CD14-positive monocyte (primary cell): ENCODE measurements at places on chromosomes 12 and 14.

DNA sequence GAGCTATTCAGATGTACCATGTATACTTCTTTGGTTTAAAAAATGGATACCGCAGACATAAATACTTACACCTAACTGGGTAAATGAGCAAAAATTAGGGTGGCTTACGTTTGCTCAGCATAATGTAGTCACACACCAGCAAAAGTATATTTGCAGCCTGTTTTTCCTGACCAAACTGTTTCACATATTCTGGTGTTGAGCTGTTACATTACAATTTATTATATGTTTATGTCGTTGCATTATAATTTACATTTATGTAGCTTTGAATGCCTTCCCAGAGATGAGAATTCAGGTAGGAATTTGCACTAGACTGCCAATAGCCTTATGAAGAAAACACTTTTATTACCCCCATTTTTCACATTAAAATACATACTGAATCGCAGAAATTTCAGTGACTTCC, 183.3 kb downstream of the PTPRO start:
- no peak for DNase-seq

DNA sequence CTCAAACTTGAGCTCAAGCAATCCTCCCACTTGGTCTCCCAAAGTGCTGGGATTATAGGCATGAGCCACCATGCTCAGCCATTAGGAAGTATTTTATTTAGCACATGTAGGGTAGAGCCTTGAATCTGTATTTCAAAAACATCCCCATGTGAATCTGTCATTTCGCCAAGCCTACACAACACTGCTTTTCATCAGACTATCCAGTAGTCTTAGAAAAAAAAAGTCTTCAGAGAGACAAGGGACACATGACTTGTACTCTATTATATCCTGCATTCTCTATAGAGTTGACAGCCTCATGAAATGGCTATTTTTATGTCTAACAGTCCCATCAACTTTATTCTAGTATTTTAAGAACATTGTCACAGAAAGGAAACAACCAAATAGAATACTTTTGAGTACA, 35.4 kb downstream of the TM7SF3 start:
- DNase-seq, result no peak

GRCh38 chr12:92130999-92131398, 14.6 kb downstream of the BTG1 start:
- DNase-seq, result no peak

- DNase-seq, result no peak
Observed at GRCh38 chr12:2690348-2691005, 104.3 kb upstream of the FKBP4 start.

DNA sequence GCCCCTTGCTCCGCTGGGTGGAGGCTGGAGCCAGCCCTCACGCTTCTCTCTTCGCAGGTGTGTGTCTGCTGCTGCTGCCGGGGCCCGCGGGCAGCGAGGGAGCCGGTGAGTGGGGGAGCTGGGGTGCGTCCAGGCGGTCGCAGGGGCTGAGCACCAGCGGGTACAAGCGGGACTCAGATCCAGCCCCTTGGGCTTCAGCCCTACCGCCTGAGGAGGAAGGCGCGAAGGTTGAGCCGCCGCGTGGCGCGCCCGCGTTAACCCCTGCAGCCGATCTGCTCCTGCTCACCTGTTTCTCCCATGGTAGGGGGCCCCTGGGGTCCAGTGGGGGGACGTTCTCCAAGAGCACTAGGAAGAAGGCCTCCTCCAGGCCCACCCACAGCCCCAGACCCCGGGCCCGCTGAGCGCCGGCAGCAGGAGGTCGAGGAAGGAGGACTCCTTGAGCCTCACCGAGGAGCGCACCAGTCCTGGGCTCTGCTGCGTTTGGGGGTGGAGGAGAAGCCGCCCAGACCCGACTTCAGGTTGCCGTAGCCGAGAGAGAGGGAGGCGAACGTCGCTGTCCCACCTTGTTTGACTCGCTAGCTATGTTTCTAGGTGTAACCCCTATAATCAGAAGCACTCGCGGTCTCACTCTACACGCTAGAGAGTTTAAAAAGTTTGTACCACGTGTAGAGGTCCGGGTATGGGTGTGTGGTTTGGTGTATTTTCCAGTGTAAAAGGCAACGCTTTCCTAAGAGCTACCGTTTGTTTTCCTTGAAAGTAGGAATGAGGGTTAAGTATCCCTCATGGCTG, 834 bp downstream of the COCH start:
- no peak for DNase-seq

DNA sequence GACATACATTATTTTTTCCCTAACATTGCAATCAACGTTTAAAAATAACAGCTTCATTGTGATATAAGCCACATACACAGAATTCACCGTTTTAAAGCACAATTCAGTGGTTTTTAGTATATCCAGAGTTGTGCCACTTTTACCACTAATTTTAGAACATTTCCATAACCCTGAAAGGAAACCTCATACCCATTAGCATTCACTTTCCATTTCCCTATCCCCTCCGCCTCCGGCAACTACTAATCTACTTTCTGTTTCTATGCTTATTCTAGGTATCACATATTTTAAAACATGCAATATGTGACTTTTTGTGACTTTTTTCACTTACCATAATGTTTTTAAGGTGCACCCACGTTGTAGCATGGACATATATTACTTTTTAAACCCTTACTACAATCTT, 55.6 kb upstream of the ISM2 start:
- DNase-seq, result no peak

GRCh38 chr14:31435276-31435675, 14.9 kb upstream of the HEATR5A start:
- DNase-seq, result no peak

- no peak for DNase-seq
Observed at GRCh38 chr12:112304436-112304835, 77.8 kb downstream of the HECTD4 start.

DNA sequence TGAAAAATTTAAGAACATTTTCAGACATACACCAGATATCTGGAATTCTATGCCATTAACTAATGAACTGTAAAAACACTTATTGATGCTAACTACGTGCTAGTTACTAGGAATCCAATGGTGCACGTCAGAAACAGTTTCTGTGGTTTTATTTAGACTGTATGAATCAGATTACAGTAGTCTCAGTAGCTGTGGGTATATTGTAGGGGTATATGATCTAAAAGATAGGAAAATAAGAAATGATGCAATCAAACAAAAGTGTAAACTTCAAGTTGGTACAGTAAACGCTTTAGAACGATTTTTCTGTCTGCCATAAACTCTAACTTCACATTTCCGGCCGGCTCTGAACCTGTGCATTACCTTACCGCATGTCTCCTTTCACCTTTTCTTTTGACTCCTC, 2.3 kb downstream of the ABCC9 start:
- no peak for DNase-seq

GRCh38 chr12:12796928-12797793, 11.7 kb downstream of the APOLD1 start:
- no peak for DNase-seq

GRCh38 chr12:123254853-123255446, 16.7 kb downstream of the CDK2AP1 start:
- no peak for DNase-seq

DNA sequence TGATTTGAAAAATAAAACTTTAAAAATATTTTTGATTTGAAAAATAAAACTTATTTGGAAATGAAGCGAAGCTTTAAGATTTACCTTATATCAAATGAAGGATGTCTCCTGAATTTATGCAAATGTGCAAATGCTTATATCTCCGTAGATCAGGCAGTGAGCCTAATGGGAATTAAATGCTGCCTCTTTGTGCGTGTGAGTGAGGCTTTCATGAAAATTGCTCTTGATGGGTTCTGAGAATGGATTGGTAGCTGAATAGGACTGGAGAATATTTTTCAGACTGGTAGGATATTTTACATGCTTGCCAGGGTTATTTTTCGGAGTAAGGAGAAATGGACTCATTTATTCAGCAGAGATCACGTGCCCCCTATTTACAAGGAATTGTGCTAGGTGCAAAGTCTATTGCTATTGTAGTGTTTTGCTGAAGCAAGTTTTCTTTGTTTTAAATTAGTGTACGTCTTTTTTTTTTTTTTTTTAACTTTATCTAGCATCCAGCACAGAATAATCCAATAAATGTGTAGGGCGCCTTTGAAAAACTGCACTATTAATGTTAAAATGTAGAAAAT, 2.4 kb downstream of the VRK1 start:
- no peak for DNase-seq

- DNase-seq, result no peak
Observed at GRCh38 chr12:102694903-102695302, 214.5 kb upstream of the IGF1 start.

- DNase-seq, result peak; percentile 3
Observed at GRCh38 chr12:9449181-9449580, 158.5 kb downstream of the KLRB1 start.

DNA sequence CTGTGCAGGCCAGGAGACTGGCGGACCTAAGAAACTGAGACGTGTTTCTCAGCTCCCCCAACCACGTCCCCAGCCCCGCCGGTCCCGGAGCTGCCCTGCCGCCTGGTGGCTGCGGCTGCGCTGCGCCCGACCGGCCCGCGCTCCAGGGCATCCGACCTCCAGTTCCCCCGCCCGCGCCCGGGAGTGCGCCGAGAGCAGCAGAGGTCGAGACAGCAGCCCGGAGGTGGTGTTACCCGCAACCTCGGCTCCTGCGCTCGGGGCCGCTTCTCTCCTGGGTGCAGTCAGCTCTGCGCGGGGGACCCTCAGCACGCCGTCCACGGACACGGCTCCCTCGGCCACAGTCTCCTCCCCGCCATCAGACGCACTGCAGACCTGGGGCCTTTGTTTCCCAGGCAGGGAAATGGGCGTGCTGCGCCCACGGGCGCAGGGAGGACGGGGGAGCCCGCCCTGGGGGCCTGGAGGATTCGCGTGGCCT, 21.6 kb upstream of the GPR132 start:
- peak; percentile 82 for DNase-seq

DNA sequence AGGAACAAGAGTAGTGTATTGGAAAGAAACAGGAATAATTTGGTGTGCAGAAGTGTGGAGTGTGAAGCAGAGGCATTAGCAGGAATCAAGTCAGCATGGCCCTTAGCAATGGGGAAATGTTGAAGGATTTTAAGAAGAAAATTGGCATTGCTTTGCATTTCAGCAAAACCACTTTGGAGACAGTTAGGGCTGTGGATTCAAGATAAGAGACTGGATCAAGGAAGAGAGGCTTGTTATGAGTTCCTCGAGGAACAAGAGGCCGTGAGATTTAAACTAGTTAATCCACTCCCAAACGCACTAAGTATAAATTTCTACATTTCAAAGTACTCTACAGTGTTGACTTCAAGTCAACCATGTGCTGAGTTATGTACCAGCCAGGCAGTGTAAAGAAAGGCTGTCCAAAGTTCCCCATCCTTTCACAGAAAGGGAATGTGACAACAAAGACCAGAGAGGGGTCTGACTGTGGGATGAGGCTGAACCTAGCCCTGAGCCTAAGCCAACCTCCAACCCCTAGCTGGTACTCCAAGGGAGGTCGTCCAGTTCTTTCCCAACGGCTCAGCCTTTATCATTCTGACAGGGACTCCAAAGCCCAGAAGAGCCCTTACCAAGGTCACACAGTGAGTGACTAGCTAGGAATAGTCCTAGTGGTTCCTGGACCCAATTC, 91.2 kb upstream of the BMP4 start:
- DNase-seq, result no peak

GRCh38 chr14:90797451-90797850, 18.8 kb downstream of the TTC7B start:
- no peak for DNase-seq

GRCh38 chr14:104090071-104090748, 4.7 kb downstream of the ASPG start:
- DNase-seq, result no peak

DNA sequence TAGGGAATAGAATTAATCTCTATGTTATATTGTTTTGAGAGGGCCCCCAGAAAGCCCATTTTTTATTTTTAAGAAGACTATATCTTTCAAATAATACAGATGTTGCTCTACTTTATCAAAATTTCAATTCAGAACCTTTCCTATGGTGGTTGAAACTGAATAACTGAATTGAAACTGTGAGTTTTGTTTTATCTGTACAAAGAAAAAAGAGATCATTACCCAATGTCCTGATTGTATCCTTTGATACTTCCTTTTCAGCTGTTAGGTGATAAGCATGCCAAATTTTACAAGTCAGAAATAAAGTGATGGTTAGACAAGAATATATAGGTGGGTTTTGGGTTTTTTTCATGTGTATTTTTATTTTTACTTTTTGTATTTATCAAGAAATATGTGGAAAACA, 1293.1 kb upstream of the USP15 start:
- no peak for DNase-seq

DNA sequence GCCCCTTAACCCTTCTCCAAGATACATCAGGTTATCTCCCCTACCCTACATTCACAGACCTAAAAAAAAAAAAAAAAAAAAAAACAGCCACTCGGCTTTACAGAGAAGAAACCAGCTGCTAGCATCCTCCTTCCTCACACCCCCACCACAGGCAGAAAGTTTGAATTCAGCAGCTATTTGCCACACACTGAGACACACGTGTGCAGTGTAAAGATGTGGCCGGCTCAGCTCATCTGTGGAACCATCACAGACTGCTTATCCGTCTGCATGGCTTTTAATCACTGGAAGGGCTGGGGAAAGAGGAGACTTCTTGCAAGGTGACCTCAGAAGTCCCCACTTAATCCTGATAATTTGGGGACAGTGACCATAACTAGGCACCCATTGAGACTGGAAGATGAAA, 50.0 kb downstream of the VWF start:
- no peak for DNase-seq

- DNase-seq, result no peak
Observed at GRCh38 chr12:119245904-119246494, 67.3 kb downstream of the HSPB8 start.

GRCh38 chr14:51277753-51278415, 37.8 kb downstream of the TMX1 start:
- DNase-seq, result no peak

DNA sequence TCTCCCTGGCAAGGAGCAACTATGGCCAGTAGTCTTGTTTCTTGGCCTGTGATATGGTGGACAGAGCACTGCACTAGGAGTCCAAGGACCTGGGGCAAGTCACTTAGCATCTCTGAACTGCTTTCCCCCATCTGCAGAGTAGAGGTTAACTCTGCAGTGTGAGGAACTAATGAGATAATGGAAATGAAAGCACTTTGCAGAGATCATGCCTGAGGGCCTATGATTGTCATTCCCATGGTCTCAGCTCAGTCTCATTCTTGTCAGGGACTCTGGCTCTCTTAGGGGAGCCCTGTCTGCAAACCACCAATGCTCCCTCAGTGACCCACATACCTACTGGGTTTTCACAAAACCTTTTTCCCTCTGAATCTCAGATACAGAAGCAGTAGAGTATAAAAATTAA, 6.5 kb upstream of the PNMA1 start:
- no peak for DNase-seq

- no peak for DNase-seq
Observed at GRCh38 chr12:54981796-54982195, 2.8 kb downstream of the TESPA1 start.

DNA sequence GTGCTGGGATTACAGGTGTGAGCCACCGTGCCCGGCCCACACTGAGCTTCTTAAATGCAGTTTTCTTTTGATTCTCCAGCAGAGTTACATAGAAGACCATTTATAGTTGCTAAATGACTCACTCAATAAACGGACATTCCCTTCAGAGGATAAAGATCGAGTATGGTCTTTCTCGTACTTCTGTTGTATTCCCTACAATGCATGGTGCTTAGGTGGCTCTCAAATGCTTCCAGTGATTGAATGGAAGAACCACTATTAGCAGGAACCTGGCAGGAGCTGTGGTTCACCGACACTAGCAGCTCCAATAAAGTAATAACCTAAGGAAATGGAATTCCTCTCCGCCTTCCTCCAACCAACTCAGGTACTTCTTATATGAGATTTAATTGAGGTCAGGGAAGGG, 3.9 kb upstream of the GPRC5A start:
- no peak for DNase-seq
